ENCODE measurements at places on chromosomes 2 and 18. TPM values are rescaled to one million over a fixed set of nuclear protein-coding genes. Genes with fewer than 3 reads are reported as not detected.

DNA sequence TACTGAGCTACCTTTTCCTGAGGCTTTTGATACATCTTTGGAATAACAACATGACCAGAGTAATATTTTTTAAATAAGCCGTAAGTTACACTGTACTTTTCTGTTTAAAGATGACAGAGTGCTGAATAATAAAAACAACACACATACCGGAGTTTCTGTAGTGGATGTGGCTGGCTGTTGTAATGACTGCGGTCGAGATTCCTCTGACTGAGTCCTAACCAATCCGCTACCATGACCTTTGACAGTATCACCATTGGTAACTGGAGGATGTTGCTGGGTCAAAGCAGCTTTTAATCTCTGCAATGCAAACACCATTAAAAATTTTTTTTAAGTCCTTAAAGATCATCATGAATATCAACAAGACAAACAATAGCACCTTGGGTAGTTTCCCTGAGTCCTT lies 70.7 kb downstream of the ATF2 start:
- no peak for DNase-seq

The AQP12A gene
- not detected for total RNA-seq

DNA sequence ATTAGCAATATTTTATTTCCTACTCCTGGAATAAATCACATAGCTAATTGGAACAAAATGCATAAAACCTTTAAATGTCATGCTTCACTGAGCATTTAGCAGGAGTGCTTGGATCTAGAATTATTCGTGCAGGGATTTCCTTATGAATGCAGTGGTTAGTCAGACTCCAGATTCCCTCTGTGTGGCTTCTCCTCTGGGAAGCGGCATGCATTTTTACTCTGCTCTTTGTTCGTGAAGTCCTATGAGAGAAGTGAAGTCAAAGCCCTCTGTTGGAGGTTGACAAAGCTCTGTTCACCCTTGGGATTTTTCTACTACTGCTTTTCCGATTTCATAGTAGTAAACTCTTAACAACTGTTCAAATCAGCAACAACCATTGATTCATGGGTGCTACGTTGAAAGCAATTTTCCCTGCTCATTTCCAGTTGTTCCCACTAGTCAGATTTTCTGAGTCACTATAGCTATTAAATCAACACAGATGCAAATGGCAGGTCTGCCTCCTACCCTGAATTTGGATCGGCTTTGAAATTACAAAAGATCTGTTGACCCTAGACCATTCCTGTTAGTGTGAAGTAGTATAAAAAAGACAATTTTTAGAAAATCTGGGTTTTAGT lies 461.7 kb downstream of the STK39 start:
- no peak for DNase-seq

The LIPG gene
- 96.0 TPM for total RNA-seq

DNA sequence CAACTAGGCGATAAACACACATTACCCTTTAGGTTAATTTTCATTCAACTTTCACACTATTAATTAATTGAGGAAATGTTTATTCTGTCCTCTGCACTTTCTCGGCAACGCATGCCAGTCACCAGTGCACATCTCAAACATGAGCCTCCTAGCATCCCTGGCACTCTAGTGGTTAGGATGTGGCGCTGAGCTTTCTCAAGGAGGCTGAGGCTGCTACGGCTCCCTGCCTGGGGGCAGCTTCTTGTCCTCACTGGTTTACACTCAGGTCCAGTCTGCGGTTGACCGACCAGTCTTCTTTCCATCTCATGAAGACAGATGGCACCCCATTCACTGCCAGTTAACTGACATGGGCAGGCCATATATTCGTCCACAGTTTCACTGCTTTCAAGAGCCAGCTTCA lies 463.4 kb downstream of the EIPR1 start:
- no peak for DNase-seq

All from HT-29 (cell line).